Lower leg skin (tissue), 4 donors: ENCODE measurements at places on chromosomes 4 and X.

DNA sequence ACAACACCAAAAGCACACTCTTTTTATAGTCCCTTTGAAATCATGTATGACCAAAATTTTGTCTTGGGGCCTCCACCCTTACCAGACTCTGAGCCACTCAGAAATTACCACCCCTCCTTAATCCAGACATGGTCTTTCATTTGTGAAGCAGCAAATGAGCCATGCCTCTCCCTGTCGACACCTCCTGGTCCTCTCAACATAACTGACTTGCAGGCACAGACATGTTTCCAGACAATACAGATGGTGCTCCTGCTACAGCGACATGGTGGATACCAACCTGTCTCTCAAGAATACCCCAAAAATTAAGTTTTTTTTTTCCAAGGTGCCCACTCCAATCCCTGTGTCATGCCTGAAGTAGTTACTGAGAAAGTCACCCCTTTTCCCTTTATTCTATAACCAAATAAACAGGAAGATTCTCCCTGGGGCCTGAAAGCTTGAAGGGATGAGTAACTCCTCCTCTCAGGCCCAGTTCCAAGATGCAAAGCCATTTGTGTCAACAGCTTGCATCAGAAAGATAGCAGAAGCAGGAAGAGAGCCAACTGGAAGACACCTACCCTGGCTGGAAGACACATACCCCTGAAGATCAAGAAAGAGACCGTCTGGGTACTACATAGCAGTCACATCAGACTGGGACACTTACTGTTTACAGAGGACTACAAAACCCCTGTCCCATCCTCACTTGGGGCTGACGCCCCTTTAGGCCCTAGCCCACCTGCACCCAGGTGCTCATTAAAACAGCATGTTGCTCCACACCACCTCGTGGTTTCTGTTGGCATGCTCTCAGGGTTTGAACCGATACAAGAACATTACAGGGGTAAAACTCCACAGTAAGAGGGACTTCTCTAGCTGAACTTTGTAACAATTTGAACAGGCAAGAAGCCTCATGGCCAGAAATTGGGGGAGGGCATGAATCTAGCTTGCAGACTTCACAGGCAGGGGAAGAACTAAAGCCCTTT lies 5.5 kb upstream of the UGT2B17 start:
- no peak for DNase-seq

- no peak for DNase-seq
Measured at GRCh38 chr4:10295301-10295700, 161.9 kb downstream of the ZNF518B start.

GRCh38 chr4:110344165-110344564 lies 131.8 kb upstream of the ENPEP start:
- DNase-seq, result no peak

- DNase-seq, result no peak
Measured at GRCh38 chrX:114959729-114960128, 57.7 kb downstream of the IL13RA2 start.
